ENCODE measurements at places on chromosomes 2 and 18.

- no peak for DNase-seq
Observed at GRCh38 chr2:240170354-240170735, 29.9 kb upstream of the OTOS start.

DNA sequence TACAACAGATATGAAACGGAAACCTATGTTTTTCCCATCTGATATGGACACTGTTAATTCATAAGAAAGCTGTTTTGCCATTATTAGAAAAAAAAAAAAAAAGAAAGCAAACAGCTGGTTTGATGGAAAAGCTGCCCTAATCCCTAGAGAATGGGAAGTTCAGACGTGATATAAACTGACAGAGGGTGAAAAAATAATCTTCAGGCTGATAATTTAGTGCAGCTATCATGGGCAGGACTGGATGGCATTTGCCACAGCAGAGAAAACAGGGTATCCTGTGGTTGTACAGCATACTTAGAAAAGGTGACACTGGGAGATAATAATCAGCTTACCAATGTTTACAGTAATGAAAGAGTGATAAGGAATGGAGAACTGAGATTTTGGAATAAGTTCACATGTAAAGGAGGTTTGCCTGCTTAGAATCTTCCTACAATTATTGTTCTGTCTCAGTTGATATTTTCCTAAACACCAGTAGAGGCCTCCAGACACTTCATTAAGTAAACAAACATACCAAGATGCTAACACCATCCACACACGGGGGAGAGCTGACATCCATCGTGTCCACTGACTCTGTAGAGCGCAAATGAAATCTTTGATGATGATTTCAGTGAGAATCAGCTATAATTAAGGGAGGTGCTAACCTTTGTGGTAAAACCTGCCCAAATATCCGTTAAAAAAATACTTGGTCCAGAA is 211.6 kb upstream of the MMADHC start:
- DNase-seq = no peak

- DNase-seq = no peak
Observed at GRCh38 chr2:152627351-152627957, 89.8 kb downstream of the PRPF40A start.

DNA sequence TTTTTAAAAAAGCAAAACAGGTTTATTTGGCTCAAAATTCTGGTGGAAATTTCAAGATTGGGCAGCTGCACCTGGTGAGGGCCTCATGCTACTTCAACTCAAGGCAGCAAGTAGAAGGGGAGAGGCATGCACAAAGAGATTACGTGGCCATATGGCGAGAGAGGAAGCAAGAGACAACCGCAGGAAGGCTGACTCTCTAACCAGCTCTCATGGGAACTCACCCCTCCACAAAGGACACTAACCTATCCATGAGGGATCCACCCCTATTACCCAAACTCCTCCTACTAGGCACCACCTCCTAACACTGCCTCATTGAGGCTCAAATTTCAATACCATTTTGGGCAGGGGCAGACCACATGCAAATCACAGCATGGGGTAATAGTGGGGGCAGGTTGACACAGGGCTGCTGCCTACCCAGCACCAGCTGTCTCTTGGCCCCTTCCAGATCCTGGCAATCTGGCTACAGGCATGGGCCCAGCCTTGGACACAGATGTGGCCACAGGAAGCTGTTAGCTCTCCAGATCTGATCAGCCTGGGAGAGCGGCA is 2.0 kb upstream of the CAPN10 start:
- DNase-seq = no peak

GRCh38 chr2:227817850-227818674 is 4.4 kb downstream of the CCL20 start:
- peak; percentile 11 for DNase-seq

- DNase-seq = no peak
Observed at GRCh38 chr2:237662671-237663093, 35.3 kb downstream of the LRRFIP1 start.

All from activated T-helper 1 cell treated with Interleukin-2 at 50 U/mL for 16 hours (primary cell).